ENCODE measurements at places on chromosomes 2 and 18.

DNA sequence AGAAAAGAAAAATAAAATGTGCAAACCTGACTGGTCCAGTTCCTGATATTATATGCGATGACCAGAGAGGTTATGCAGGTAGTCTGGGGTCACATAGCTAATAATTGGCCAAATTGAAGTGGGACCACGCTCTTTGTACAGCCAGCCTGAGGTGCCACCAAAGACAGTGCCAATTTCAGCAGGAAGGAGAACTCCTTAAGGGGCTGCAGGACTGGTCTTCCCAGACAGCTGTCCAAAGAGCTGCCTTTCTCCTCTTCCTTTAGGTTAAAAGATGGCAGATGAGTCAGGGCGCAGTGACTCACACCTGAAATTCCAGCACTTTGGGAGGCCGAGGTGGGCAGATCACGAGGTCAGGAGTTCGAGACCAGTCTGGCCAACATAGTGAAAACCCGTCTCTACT, 95.5 kb downstream of the ACKR3 start:
- DNase-seq = peak; percentile 33

- no peak for DNase-seq
These were observed 139.9 kb upstream of the CXCR4 start for GRCh38 chr2:136257893-136258292.

GRCh38 chr2:124668161-124668560, 643.1 kb downstream of the CNTNAP5 start:
- no peak for DNase-seq

DNA sequence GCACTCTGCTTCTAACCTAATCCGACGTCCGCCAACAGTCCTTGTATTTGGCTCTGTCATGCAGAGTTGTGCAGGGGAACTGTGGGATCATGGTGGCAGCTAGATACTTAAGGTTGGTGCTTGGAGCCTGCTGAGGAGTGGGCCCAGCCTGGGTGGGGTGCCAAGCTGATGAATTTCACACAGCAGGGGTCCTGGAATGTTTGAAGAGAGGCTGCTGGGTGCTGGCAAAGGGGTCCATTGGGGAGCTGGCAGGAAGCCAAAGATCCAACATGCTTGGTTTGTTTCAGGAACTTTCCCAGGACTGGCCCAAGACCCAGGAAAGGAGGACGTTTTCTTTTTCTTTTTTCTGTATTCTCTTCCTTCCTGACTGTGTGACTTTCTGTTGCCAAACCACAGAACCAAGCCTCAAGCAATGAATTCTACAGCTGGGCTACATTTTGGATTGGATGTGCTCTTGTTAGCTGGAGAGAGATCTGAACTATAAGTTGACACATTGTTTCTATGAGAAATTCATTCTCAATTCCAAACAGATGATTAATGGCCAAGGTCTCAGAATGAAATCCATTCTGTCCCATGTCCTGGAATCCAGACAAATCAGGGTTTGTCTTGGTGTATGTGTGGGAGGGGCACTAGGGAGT, 49.9 kb downstream of the DHRS9 start:
- peak; percentile 62 for DNase-seq

DNA sequence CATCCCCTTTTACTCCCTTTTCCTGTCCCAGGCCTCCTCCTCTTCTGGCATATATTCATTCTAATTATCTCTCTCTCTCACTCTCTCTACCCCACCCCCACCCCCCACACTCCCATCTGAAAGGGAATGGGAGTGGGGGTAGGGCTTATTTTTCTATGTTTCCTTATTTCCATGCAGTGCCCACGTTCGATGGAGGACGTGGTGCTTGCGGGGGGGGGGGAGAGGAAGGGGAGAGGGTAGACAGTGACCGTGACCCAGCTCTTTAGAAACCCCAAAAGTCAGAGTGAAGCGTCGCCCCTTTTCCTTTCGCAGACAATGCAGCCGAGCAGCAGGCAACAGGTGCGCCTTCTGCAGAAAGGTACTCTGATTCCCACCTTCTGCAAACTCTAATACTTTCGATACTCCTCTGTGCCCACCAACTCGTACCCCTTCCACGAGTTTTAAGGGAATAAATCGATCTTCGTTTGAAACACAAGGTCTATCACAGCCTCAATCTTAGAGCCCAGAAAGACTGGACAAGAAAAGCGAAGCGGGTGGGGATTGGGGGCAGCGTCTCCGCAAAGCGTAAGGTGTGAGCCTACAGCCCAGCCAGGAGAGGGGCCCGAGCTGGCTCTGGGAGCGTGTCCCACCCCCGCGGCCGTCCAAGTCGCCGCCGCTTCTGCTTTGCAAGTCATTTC, 891 bp upstream of the NR4A2 start:
- peak; percentile 32 for DNase-seq

- DNase-seq = no peak
These were observed 29.3 kb downstream of the HS1BP3 start for GRCh38 chr2:20621366-20622295.

GRCh38 chr18:2217356-2217755, 353.9 kb downstream of the METTL4 start:
- DNase-seq = no peak

GRCh38 chr2:210617732-210618330, 61.4 kb downstream of the CPS1 start:
- DNase-seq = peak; percentile 19

- DNase-seq = no peak
These were observed 126.8 kb upstream of the UNC80 start for GRCh38 chr2:209644842-209645241.

DNA sequence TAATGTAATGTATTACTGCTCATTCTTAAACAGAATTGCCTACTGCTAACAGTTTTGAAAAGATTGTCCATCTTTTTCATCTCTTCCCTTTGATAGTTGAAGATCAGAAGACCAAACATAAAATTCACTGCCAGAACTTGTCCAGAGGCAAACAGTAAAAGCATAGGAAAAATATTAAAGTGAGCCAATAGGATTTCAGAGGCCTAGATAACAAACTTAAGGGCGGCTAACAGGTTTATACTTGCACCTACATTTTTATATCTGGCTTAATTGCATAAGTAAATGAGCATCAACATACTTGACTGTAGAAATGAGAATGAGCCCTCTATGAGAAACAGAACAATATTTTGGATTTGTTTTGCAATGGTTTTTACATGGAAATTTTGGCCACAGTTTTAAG, 30.3 kb downstream of the ZC3H15 start:
- peak; percentile 14 for DNase-seq

DNA sequence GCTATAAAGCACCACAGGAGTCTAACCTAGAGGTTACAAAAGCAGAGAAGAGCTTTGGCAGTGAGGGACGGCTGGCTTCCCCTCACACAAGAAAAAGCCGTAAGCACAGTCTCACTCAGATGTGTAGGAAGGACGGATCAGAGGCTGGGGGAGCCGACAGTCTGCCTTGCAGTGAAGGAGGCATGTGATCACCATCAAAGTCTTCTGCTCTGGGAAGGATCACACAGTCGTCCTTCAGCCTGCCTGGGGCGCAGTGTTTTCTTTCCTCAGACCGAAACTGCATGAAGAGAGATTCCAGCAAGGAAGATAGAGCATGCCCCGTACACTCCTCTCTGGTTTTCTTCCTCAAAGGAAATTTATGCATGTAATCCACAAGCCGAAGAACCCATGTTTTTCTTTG, 24.1 kb downstream of the GATA6 start:
- no peak for DNase-seq

DNA sequence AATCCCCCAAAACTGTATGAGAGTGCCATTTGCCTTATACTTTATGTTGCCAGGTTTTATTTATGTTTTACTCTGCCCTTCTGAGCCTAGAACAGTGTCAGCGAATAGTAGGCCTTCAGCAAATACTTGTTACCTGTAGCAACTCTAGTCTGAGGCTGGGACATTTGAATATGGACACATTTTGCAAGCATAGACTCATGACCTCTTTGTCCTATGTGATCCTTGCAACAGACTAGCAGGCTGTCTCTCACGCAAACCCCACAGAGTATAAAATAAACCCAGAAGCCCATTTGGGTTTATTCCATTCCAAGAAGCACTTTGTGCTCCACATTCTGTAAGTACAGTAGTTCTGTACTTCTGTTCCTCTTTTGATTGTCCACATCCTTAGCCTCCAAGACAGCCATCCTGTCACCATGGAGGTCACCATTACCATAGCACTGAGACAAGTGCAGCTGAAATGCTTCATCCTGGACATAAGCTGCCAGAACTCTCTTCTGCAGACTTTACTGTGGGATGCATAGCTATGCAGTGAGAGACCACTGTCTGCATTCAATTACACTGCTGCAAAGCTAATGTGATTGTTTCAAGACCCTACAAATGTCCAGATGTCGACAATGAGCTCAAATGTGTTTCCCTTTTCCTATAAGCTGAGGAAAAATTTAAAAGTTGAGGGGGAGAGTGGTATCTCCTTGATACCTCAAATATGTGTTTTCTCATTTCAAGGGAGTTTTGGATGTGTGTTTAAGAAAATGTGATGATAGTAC, 425.7 kb downstream of the PID1 start:
- DNase-seq = no peak

GRCh38 chr2:122506620-122507019, 751.2 kb downstream of the TSN start:
- no peak for DNase-seq

- DNase-seq = no peak
These were observed 105.3 kb downstream of the NFATC1 start for GRCh38 chr18:79501006-79501405.

DNA sequence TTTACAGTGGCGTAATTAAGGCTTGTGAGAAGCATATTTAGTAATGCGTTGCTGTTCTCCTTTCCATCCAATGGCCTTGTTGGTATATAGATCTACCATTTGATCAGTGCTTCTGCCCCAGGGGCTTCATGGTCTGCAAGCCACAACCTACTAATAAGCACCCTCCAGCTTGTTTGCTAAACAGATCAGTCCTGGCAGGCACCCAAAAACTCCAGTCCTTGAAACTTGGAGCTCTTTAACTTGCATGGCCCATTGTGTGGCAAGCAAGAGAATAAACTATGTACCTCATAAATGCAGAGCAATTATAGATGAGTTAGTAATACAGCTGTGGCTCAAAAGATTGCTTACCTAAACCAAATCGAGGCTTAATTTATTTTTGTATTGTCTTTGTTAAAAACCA, 158.5 kb downstream of the FTCDNL1 start:
- DNase-seq = no peak

DNA sequence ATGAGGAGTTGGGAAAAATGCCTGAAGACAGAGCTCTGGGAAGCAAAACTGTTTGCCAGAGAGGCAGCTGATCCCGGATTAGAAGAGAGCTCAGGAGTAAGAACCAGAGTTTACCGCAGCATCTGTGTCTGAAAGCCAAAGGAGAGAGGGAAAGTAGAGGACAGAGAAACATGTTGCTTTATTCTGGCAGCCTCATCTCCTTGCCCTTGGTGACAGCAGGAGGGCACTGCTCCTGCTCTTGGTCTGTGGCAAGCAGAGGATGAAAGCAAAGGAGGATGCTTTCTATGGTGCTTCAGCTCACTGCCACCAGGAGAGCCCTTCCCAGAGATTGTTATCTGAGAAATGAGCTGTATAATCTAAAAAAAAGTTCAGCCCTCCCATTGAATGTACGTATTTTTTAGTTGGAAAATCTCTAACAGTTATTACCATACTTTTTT, 7.7 kb downstream of the SLC1A4 start:
- DNase-seq = no peak

- DNase-seq = no peak
These were observed 233.3 kb downstream of the INSIG2 start for GRCh38 chr2:118321432-118322105.

DNA sequence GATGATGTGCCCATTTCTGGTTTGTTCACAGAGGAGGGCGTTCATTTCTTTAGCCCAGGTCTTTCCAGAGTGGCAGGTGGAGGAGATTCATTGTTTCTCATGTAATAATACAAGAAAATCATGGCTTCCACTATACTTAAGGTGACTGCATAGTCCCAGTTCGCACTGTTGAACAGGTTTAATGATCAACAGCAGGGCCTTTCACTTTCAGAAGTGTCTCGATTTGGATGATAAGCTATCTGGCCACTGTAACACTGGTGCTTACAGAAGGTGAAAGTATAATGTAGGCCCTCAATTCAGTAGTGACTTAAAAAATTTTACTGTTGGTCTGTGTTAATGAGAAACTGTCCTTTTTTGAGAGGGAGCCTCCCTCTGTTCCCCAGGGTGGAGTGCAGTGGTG, 1.4 kb downstream of the RMC1 start:
- DNase-seq = no peak

- no peak for DNase-seq
These were observed 215.6 kb downstream of the MTX2 start for GRCh38 chr2:176484838-176485237.

- no peak for DNase-seq
These were observed 182.4 kb downstream of the NCK2 start for GRCh38 chr2:105926960-105927678.

GRCh38 chr2:238869-239268, 25.0 kb downstream of the SH3YL1 start:
- DNase-seq = no peak

DNA sequence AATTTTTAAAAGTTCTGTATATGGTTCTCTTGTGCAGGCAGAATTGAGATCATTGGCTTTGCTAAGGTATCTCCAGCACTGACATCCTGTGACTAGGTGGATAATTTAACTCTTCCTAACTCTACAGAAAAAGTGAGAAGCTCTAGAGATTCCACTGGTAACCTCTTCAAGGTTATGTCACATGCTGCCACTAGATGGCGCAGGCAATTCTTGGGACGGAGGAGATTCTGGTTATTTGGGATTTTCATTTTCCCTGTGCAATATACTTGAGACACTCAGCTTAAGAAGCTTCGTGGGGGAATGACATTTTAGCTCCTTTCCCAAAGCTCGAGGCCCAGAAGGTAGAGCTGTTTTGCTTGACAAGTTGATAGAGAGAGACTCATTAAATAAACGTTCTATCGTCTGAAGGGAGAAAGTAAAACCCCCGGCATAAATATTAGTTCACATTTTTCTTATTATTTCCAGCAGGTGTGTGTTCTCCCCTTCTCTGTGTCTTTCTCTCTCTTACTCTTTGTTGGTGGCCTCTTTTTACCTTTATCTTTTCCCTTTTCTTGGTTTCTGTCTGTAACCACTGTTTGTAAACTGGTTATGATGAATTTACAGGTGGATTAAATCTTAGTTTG, 26.6 kb upstream of the LANCL1 start:
- peak; percentile 49 for DNase-seq

All from mammary epithelial cell (primary cell).